ENCODE measurements at places on chromosomes 16 and 17.
A peak's percentile ranks its signal among the peaks of the same experiment; 100 is the strongest.

DNA sequence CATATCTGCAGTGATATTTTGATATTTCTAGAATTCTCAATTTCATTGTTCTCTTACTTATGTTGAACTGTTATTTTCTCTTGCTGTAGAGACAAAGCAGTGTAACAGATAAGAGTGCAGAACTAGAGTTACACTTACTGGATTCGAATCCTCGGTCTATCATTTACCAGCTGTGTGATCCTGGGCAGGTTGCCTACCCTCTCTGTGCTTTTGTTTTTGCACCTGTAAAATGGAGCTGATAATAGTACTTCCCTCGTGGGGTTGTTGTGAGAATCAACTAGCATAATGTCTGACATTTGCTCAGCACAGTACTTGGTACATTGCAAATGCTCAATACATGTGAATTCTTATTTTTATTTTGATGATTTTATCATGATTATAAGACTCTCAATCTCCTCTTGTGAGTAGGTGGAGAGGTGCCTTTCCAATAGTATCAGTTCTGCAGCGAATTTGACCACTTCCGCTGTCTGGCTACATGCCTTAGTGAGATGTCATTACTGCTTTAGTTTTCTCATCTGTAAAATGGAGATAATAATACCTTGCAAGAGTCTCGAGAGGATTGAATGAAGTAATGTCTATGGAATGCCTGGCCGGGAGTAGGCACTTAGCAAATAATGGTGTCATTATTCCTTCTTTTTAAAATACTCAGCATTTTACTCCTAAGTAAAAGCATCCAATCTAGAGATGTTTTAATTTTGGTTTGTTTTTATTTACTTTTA is 312.2 kb upstream of the MAF start:
- DNase-seq: no peak

DNA sequence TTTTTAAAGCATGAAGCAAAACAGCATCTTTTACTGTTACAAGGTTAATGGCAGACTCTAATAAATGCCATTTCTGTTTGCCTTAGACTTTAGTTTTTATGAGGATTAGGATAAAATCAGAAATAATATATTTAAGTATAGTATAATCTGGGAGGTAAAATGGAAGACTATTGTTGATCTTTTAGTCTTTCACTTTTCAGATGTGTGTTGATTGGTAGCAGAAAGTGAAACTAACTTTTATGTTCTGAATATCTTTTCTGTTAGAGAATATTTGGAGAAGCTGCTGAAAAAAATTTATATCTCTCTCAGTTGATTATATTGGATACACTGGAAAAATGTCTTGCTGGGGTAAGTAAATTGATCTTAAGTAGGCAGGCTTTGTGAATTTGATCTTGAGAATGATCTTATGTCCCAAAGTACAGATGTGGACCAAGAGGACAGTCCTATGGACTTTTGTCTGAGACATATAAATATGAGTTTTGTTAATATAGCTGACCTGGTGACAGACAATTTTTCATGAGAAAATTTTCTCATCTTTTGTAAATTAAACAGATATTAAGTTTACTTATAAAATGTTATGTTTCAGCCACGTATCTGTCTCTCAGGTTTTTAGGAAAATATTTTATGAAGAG is 64.1 kb downstream of the NF1 start:
- DNase-seq: no peak

- no peak for DNase-seq
Observed at GRCh38 chr16:79083508-79084299, 516.8 kb downstream of the MAF start.

GRCh38 chr17:9401434-9401833 is 174.2 kb downstream of the STX8 start:
- no peak for DNase-seq

DNA sequence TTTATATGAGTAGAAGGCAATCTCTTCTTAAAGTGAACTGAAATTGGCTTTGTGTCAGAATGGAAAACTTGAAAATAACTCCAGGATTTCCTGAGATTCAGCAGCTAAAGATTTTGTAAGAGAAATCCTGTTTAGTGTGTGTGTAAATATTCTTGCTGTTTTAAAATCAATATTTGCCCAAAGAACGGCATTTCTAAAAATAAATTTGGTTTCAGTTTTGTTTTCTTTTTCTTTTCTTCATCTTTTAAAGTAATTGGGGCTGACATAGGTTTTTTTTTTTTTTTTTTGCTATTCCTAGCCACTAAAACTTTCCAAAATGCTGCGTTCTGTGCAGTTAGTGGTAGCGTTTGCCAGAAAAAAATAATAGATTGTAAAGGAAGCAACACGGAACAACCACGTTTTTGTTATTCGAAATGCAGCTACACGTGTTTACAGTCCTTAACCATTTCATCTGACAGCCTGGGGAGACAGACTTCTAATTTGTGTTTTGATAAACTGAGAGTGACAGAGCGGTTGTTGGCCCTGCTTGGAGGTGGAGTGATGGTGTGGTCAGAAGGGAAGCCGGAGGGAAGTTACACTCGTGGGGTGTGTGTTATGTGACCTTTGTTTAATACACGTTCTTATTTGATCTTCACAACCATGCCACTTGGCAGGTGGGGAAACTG is 21.6 kb upstream of the SMPD3 start:
- no peak for DNase-seq

- no peak for DNase-seq
Observed at GRCh38 chr17:2901582-2901981, 105.3 kb downstream of the RAP1GAP2 start.

GRCh38 chr17:4944554-4945175 is 3.7 kb downstream of the PFN1 start:
- DNase-seq: no peak

DNA sequence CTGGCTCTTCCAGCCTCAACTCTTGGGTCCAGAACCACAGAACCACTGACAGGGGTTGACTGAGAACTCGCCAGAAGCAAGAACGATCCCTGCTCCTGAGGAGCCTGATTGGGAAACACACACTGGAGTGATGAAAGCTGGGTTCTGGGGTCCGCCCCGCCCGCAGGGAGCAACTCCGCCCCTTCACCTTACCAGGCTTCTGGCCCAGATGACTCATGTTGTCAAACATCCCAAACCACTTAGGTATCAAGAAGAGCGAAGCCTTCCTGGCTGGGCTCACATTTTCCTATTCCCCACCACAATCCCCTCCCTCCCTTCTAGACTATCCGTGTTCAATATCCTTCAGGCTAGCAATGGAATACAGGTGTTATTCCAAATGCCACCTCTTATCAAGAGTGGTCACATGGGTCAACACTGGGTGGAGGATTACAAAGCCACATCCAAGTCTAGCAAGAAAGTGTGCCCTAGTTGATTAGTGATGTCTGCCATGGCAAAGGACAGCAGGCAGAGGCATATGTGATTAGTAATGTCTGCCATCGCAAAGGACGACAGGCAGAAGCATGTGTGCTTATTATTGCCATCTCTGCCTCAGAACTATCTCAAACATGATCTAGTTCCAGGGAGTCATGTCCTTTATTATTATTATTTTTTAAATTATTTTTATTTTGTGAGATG is 70.5 kb downstream of the TIMM22 start:
- DNase-seq: no peak

- DNase-seq: no peak
Observed at GRCh38 chr16:53775821-53776431, 72.0 kb downstream of the FTO start.

DNA sequence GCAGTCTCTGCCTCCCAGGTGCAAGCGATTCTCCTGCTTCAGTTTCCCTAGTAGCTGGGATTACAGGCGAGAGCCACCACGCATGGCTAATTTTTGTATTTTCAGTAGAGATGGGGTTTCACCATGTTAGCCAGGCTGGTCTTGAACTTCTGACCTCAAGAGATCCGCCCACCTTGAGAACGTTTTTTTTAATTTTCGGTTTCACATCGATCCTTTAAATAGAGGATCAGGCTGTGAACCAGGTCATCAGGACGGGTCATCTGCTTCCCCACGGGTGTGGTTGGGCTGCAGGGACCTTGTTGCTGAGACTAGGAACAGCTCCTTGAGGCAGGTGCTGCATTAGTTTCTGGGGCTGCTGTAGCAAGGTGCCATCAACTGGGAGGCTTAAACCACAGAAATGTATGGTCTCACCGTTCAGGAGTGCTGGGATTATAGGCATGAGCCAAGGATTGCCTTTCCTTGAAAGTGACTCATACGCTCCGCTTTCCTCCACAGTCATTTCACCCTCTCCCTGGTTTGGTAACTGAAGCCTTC is 7.9 kb upstream of the NAGPA start:
- DNase-seq: no peak

- DNase-seq: peak; percentile 46
Observed at GRCh38 chr17:1490643-1491442, 1.6 kb downstream of the MYO1C start.

DNA sequence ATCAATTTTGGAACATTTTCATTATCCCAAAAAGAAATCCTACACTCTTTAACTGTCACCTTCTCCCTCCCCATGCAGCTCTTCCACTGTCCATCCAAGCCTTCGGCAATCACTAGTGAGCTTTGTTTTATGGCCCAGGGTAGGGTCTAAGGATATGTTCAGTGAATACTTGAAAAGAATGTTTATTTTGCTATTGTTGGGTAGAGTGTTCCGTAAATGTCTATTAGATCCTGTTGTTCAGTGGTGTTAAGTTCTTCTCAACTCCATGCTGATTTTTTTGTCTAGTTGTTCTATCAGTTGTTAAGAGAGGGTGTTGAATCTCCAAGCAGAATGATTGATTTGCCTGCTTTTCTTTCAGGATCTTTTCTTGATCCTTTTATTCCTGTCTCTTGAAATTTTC is 29.9 kb downstream of the SPECC1 start:
- no peak for DNase-seq

DNA sequence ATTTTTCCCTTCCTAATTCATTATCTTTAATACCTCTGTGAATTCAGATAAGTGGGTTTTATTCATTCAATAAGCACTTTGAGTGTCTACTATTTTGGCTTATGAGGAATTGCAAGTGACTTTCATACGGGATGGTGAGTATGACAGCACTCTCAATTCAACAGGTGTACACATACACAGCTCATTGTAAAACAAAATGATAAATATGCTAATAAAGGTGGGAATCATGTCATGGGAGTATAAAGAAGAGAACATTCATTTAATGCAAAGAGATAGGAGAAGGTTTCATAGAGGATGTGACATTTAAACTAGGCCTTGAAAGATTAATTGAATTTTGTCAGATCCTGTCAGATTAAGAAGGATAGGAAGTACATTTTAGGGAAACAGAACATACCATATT is 19.4 kb downstream of the NACA2 start:
- DNase-seq: no peak

GRCh38 chr17:68710035-68710780 is 109.0 kb upstream of the FAM20A start:
- DNase-seq: no peak

GRCh38 chr17:17605083-17605728 is 13.7 kb upstream of the PEMT start:
- DNase-seq: no peak

DNA sequence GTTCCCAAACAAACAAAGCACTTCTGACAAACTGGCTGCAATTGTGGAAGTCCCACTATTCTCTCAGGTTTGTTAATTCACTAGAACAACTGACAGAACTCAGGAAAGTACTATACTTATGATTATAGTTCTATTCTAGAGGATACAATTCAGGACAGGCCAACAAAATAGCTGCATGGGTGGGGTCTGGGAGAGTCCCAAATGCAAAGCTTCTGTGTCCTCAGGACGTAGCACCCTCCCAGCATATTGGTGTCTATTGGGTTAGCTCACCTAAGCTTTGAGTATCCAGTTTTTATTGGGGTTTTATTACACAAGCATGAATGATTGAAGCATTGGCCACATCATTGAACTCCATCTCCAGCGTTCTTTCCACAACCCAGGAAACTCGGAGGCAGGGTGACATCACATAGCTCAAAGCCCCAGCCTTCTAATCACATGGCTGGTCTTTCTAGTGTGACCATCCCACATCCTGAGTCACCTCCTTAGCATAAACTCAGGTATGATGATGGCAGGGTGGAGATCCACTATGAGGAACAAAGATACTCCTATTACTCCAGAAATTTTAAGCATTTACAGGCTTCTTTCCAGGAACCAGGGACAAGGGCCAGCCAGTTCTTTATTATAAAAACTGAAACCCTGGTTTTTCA is 43.9 kb upstream of the CCNF start:
- DNase-seq: no peak

DNA sequence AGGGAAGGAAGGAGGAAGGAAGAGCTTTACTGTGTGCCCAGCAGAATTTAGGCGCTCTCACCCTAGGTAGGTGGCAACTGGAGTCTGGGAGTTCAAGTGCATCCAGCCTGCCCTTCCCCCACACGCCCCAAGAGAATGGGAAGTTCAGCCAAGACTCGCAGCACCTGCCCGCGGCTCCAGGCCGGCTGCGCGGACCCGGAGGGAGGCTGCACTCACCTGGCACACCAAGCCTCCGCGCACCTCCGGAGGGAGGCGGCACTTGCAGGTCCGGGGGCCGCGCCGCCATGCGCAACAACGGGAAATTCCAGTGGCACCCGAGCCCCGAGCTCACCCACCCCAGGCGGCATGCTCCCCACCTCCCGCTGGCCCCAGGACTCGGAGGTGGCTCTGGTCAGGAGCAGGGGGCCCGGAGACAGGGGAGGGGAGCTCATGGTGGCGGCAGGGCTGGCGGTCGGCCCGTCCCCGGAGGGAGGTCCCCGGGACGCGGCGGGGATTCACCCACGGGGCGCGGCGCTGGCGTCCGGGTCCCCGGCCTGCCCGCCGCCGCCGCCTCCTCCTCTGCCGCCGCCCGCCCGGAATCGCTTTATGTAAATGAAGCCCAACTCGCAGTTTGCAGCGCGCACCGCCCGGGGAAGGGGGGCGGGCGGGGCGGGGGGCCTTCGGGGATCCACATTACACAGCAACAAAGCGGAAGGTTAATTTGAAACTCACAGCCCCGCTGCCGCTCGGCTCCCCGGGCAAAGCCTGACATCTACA is at the start of gene ZFHX3:
Gene ZFHX3 (minus strand): TSS at position 593 of the 756 bp plus-strand sequence. CDS start 87,983 bp downstream, outside the sequence.
- DNase-seq: no peak

- no peak for DNase-seq
Observed at GRCh38 chr17:50066995-50067394, 11.1 kb downstream of the ITGA3 start.

DNA sequence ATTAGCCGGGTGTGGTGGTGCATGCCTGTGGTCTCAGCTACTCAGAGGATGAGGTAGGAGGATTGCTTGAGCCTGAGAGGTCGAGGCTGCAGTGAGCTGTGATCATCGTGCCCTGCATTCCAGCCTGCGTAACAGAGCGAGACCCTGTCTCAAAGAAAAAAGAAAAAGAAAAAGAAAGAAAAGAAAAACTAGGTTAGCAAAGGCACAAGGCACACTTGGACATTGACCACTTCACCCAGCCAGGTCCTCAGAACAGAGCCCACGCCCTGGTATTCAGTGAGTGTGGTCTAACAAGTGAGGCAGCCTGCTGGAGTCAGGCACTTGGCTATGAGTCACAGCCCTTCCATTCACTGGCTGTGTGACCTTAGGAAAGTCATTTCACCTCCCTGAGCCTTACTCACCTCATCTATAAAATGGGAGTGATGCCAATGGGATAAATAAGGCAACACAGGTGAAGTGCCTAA is 10.4 kb downstream of the MILR1 start:
- no peak for DNase-seq

GRCh38 chr16:86376837-86377236 is 133.5 kb upstream of the FOXF1 start:
- no peak for DNase-seq

- DNase-seq: no peak
Observed at GRCh38 chr16:2808181-2808580, 8.9 kb upstream of the PRSS21 start.

- no peak for DNase-seq
Observed at GRCh38 chr16:65576139-65576538, 454.3 kb upstream of the CDH11 start.

All from activated T-helper 1 cell treated with anti-CD3 and anti-CD28 coated beads, Interleukin-2, amount 50 U/mL, for 16 hours (primary cell).